ENCODE measurements at places on chromosomes 2 and 18.

GRCh38 chr2:165952741-165953211, 800 bp downstream of the TTC21B start:
- no peak for DNase-seq

DNA sequence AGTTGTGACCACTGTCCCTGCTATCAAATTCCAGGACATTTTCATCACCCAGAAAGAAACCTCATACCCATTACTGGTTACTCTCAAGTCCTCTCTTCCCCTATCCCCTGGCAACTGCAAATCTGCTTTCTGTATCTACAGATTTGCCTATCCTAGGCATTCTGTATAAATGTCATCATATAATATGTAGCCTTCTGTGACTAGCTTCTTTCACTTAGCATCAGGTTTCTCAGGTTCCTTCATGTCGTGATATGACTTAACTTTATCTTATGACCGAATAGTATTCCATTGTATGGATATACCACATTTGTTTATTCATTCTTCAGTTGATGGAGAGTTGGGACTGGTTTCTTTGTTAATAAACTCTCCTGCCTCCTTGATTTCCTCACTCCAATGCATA, 60.5 kb downstream of the PMAIP1 start:
- DNase-seq, result no peak

GRCh38 chr2:143433251-143433650, 304.0 kb downstream of the ARHGAP15 start:
- DNase-seq, result no peak

DNA sequence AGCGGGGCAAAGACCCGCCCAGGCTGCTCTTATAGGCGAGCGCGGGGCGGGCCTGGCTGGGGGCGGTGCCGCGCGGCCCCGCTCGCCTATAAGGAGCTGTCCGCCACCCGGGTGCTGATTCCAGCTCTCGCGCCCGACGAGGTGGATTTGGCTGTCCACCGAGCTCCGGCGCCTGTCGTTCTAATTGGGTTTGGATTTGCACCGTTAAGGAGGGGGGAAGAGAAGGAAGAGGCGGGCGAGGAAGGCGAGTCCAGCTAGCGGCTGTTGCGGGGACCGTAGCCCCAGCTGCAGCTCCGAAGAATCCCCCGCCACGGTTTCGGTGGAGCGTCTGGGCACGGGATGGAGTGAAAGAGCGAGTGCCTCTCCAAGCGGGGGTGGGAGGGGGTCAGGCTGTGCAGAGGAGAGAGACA, at the start of gene CNTNAP5:
CNTNAP5 (plus strand) TSS at position 117 of the 410 bp plus-strand sequence. CDS start 364 bp downstream, outside the sequence.
- no peak for DNase-seq

GRCh38 chr2:215607766-215608165, 171.9 kb upstream of the FN1 start:
- DNase-seq, result no peak

DNA sequence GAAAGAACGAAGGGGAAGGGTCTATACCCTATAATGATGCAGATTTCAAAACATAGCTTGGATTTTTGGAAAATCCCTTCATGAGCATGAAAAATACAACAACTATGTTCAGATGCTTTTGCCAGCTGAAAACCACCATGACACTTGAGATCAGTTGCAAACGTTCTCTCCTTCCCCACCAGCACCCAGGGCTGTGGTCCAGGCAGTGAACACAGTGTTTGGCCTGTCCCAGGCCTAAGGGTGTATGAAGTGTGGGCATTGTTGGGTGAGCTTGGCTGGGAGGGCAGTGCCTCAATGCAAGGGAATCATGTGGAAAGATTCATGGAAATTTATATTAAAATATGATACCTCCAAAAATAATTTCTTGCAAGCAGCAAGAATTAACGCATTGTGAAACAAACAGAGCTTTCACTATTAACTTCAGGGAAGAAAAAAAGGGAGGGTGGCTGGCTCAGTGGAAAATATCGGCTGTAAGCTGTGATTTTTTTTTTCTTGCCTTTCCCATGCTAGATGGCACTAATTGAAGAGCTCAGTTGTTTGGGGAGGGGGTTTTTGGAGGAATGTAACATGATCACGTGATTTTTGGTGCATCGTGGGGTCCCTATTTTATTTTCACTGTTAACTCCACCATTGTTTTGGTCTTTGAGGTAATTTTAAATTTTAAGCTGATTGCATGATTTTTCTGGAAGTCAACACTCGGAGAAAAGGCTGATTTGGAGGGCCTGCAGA, 52.0 kb downstream of the CDC42EP3 start:
- no peak for DNase-seq

DNA sequence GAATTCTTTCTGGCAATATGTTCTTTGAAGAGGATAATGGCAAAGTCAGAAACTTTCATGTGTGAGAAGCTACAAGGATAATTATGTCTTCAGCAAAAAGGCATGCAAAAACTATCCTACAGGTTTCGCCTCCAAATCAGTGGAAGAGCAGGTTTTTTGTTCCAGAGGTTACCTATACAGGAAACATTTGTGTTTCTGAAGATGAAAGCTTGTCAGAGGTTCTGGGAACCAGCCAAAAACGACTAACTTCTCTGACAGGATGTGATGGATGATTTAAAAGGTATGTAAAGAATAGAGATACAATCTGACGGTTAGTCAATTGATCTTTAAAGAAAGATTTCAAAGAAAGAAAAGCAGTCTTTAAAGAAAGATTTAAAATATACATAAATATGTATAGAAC, 37.6 kb downstream of the RND3 start:
- DNase-seq, result no peak

DNA sequence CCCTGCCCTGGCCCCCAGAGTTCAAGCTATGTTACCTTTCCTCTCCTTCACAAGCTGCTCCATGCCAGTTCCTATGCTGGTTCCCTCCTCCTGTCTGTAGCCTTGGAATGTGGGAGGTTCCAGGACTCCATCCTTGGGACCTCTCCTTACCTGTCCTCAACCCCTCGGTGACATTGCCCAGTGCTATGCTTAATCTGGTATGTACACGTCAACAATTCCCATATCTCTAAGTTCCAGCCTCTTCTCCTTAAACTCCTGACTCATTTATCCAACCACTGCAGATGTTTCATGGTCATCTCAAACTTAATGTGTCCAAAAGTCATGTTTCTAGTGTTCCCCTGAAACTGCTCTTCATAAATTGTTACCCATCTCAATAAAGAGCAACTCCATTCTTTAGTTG, 160.8 kb downstream of the TNS1 start:
- DNase-seq, result no peak

GRCh38 chr2:39708003-39708402, 42.3 kb downstream of the TMEM178A start:
- no peak for DNase-seq

- no peak for DNase-seq
These were observed 185.2 kb upstream of the EPC2 start for GRCh38 chr2:148459377-148459778.

GRCh38 chr2:11387843-11388242, 43.4 kb upstream of the ROCK2 start:
- DNase-seq, result no peak

DNA sequence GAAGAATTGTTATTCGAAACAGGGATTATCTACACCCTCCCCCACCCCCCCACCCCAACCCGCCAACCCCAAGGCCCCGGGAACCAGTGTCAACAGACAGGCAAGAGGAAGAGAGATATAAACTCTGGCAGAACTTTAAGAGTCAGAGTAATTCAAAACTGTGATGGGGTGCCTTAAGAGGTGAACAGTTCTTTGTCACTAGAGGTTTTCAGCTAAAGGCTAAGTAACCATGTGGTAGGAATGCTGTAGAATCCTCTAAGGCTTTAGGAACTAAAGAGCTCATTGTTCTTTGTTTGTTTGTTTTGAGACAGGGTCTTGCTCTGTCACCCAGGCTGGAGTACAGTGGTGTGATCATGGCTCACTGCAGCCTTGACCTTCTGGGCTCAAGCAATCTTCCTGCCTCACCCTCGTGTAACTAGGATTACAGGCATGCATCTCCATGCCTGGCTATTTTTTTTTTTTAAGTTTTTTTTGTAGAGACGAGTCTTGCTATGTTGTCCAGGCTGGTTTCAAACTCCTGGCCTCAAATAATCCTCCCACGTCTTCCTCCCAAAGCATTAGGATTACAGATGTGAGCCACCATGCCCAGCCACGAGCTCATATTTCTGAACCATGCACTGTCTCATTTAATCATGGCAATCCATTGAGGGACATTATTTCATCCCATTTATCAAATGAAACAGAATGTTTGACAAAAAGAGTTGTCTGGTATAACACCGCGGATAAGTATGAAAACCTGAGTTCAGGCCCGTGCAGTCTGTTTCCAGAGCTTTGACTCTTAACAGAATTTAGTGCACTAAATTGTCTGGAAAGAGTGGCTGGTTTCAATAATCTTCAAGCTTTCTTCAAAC, 20.8 kb upstream of the TMEM17 start:
- DNase-seq, result no peak
